CD8-positive, alpha-beta T cell (primary cell): ENCODE measurements at places on chromosomes 1 and 21.

GRCh38 chr1:29324771-29325351 lies 88.5 kb downstream of the PTPRU start:
- DNase-seq, result no peak

DNA sequence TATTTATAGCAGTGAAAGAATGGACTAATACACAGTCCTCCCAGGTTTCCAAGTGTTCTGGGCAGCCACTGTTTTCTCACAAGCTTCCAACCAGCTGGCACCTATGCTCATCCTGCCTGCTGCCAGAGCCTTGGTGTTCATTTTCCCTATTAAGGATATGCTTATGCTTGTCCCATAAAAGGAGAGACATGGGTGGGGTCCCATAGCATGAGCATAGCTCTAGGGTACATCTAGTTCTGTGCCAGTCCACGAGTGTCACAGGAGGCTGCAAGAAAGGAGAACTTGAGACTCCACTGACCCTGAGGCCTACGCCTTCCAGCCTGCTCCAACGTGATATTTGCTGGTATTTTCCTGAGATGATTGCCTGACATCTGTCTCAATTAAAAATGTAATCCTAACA lies 192.4 kb upstream of the PTGFR start:
- no peak for DNase-seq

DNA sequence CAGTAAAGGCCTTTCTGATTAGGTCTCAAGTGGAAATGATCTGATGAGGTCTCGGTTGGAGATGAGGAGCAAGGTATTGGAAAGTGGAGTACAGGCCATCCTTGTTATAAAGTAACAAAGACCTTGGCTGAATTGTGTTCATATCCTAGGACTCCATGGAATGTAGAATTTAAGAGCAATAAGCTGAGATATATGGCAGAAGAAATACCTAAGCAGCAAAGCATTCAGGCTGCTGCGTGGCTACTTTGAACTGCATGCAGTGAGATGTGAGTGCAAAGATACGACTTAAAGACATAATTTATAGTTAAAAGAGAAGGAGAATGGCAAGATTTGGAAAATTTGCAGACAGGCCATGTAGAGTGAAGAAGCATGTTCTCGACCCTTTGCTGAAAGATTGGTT lies 11.2 kb upstream of the XPR1 start:
- DNase-seq, result no peak

DNA sequence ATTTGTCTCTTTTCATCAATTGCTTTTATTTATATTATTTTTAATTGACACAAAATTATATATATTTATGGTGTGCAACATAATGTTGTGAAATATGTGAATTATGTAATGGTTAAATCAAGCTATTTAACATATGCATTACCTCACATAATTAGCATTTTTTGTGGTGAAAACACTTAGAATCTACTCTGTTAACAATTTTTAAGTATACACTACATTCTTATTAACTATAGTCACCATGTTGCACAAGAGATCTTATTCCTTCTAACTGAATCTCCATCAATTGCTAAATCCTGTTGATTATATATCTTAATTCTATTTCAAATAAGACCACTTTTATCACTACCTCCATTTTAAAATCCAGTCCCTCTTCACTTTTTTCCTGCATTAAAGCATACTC lies 42.5 kb downstream of the PLPPR5 start:
- DNase-seq, result no peak

DNA sequence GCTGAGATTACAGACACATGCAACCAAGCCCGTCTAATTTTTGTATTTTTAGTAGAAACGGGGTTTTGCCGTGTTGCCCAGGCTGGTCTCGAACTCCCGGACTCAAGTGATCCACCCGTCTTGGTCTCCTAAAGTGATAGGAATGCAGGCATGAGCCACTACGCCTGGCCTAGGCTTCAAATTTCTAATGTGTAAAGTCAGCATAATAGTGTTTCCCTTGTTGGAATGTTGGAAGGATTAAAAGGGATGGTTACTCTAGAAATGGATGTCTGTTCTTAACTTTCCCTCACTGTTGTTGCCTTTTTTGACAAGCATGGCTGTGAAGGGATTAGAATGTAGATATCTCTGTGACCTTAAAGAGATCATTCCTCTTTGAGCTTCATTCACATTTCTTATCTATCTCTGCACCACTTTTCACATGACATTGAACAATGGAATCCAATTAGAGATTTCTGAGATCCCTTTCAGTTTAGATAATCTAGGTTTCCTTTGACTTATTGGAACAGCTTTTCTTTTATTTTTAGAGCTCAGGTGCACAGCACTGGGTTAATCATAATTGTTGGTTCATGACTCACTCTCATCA lies 33.7 kb downstream of the NFASC start:
- DNase-seq, result no peak

DNA sequence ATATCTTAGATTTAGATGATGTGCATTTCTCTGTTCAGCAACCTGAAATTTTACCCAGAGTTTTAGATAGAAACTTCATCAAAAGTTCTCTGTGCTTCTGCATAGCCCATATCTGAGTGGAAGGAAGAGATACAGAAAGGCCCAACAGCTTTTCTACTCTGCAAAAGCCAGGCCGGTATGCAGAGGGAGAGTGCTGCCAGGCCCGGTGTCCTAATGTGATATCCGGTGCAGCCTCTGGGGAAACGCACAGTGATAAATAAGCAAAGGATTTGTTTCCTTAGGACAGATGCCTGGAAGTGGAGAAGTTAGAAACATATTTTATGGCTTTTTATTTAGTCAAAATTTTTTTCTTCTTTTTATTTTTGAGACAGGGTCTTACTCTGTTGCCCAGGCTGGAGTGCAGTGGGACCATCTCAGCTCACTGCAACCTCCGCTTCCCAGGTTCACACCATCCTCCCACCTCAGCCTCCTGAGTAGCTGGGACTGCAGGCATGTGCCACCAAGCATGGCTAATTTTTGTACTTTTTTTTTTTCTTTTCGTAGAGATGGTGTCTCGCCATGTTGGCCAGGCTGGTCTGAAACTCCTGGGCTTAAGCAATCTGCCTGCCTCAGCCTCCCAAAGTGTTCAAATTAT lies 145.8 kb downstream of the PATJ start:
- no peak for DNase-seq
